ENCODE measurements at places on chromosomes 16 and 17.

DNA sequence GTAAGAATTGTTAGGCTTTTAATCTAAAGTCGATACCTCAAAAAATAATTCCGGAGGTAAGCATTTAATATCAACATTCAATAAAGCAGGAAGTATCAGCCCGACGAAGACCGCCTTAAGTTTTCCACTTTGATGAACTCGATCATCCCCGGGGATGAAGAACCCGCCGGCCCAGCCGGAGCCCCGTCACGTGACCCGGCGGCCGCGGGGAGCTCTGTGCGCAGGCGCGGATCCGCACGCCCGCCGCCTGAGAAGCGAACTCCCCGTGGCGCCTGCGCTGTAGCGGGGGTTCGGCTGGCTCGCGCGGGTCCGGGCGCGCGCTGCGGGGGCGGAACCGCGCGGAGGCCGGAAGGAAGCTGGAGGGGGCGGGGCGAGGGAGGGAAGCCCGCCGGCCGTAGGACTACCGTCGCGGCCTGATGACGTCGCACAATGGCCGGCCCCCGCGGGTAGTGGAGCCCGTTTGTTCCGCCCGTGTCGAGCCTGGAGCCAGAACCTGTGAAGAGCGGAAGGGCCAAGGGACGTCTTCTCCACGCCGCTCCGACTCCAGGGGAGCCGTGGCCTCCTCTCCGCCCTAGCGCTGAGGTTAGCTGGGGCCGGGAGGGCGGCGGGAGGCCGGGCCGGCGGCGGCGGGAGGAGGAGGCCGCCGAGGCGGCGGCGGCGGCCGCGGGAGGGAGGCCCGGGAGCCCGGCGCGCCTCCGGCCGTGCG lies at the start of gene ZC3H18:
TSS of gene ZC3H18 (plus strand) at position 419 of the 706 bp plus-strand sequence. CDS start 6,721 bp downstream, outside the sequence.
- peak; percentile 96 for DNase-seq

DNA sequence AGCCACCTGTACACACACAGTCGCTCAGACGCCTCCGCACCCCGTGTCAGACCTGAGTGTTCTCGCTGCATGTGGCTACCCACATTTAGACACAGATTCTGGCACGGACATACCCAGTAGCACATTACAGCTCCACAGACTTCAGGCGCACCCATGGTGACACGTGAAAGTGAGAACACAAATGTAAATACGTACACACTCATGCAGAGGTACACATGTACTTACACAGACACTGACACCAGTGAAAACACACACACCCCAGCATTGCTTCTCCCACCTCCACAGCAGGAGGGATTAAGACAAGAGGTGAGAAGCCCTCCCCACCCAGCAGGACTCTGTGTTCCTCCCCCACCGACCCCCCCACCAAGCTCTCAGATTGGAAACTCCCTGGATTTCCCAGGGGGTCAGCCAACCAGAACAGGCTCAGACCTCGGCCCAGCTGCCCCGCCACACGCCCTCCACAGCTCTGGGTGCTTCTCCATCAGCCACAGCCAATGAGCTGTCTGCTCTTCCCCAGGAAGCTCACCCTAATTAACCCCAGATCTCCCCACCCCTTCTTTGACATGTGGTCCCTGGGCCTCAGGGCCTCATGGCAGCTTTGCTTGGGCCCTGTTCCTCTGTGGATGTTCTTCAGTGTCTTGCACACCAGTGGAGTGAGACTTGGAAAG lies 5.3 kb upstream of the FOXN1 start:
- DNase-seq: no peak

GRCh38 chr17:8459831-8460230 lies 24.1 kb downstream of the NDEL1 start:
- no peak for DNase-seq

DNA sequence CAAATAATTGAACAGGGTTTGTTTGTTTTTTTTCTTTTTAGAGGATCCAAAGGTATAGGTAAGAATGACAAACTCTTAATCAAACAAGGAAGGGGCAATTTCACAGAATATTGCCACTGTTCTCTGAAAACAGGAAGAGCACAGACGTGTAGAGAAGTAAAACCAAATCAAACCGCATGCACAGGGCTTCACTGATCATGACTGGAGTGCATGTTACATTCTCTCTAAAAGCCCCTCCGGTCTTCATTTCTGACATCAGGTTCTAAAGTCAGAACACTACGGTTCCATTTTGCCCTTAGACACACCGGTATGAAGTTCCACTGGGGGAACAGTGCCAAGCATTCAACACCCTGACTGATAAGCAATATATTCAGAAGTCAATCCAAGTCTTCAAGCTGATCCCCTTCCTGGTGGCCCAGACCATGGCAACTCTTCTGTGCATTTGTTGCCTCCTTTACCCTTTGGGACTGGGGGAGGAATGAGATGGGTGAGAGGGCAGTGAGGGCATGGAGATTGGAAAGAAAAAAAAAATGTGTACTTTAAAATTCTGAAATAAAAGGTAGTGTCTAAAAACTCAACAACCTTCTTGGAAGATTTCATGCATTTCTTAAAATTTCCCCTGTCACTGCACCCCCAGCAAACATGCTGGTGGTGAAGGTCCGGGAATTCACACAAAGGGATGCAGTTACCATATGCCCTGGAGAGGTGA lies 1.4 kb downstream of the MMD start:
- DNase-seq: no peak

DNA sequence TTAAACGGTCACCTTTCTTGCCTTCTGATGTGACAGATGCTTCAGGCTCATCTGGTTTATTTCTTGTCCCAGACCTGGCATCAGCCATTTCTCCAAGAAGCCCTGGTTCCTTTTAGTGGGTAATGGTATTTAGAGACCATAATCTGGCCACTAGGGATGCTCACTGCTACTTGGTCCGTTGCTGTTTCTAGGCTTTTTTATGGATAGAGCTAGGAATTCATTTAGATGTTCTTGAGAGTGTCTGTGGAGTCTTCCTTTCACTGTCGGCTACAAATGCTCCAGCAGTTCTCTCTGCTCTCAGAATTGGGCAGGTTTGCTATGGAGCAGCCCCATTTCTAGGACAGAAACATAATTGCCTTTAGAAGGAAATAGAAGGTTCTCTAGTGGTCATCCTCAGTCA lies 214.5 kb downstream of the KATNIP start:
- no peak for DNase-seq

GRCh38 chr16:73233846-73234424 lies 186.0 kb upstream of the ZFHX3 start:
- no peak for DNase-seq

- no peak for DNase-seq
These were observed 258.4 kb upstream of the SDK2 start for GRCh38 chr17:73902416-73903181.

DNA sequence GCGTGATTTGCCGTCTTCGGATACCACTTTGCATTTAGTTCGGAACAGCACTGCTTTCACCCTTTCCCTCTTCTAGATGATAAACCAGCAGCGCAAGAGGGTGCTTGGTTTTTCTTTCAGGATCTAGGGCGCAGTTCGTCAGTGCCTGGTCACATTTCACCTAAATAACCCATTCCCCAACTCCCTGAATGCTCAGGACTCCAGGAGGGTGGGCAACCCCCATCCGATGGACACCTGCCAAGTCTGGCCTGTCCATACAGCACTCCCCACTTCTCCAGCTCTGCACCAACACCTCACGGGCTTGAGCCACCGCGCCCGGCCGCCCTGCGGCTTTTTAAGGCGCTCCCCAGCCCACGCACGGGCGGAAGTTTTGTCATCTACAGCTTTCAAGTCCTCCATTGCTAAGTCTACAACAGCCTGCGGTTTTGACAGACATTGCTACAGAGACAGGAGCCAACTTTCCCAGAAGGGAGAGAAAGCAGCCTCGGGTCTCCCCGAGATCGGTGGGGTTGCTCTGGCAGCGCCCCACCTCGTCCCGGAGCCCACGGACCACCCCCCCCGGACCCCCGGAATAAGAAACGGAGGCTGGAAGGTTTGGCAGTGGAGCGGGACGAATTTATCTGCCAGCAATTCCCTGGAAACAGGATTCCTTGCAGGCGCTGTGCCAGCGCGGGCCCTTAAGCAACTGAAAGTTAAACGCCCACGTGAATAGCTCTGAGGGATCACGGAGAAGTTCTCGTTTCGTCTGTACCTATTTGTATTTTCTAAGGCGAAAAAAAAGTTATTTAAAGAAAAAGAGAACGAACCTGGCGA lies 38.6 kb upstream of the SLFN13 start:
- DNase-seq: peak; percentile 51

DNA sequence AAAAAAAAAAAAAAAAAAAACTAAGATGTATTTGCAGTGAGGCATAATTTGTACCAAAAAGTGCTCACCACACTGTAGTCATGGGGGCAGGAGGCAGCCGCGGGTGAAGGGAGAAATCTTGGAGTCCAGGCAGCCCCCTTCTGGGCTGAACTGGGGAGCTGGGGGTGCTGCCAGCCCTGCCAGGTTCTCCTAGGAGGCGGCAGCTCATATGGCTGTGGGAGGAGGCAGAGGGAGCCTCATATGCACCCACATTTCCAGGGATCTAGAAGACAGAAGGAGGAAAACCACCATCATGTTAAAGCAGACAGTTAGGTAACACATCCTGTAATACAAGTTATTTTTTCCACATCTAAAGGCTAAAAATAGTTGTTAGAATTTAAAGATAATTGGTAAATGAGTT lies 16.3 kb downstream of the MAPT start:
- DNase-seq: no peak

GRCh38 chr16:55539488-55539887 lies 27.0 kb upstream of the CAPNS2 start:
- no peak for DNase-seq

- DNase-seq: peak; percentile 75
These were observed 53.3 kb upstream of the TOB1 start for GRCh38 chr17:50919321-50920040.

DNA sequence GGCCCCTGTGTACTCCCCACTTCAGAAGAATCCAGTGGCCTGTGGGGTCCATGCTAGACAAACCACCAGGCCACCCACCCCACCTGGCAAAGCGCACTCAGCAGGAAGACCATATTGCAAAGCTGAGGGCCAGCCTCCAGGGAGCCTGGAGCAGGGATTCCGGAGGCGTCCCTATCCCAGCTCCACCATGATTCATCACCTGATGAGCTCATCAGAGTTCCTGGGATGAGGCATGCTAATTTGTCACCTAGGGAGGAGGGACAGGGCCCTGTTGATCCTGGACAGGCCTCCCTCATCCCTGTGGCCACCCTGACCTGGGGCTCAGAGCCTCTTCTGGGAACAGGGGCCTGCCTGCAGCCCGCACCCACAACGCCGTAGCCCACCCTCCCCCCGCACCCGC lies 131.6 kb upstream of the PLCG2 start:
- DNase-seq: peak; percentile 75

GRCh38 chr16:87098976-87099720 lies 218.0 kb downstream of the C16orf95 start:
- DNase-seq: no peak

GRCh38 chr17:70028397-70028796 lies 46.6 kb upstream of the KCNJ16 start:
- DNase-seq: no peak

DNA sequence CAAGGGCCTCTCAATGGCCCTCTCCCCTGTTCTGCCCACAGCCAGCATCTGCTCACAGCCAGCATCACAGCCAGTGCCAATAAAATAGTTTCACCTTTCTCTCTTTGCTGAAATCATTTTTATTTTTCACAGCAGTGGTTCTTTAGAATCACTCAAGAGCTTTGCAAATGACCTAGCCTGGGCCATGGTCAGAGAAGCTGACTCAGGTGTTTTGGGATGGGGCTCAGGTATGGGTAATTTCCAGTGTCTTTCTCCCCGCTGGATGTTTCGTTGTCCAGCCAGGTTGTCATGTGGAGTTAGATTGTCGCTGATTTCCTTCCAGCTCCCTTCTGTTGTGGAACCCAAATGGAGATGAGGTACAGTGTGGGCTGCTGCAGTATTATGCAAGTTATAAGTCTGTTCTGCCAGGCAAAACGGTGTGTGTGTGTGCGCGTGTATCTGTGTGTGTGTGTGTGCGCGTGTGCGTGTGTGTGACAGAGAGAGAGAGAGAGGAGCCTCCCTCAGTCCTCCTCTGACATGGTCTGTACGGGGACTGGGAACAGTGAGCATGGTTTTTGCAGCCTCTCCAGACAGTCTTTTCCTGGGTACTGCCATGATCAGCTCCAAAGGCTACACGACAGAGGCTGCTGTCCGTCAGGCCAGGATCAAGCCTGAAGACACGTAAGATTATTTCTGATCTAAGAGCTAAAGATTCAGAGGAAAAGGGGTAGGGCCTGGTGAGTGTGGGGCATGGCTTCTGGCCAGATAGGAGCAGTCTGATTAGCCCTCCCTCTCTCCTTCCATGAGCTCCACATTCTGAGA lies 1.4 kb upstream of the PMP22 start:
- no peak for DNase-seq

DNA sequence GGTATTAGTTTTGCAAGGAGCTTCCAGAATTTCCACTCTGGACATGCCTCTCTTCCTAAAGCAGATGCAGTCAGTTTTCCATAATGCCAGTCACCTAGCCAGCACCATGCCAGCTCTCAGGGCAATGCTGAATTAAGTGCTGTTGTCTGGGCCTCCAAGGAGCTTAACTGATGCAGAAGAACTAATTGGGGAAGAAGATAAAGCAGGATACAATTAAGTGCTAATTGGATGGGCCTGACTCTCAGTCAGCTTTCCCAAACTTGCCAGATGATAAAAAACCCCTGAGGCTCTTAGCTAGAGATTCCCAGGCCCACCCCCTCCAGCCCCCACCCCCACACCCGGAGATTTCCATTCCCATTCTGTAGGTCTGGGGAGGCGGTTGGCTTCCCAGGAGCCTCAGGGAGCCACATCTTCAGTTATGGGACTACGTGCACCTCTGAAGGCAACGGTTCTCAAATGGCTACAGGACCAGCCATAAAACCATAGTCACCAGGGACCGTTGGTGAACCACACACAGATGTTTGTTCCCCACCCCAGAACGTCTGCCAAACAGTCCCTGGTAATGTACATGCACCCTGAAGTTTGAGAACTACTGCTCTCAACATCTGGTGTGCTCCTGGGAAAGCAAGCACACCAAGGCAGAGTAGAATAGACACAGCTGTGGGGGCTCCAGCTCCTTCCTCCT lies 499.1 kb upstream of the CDH5 start:
- no peak for DNase-seq

DNA sequence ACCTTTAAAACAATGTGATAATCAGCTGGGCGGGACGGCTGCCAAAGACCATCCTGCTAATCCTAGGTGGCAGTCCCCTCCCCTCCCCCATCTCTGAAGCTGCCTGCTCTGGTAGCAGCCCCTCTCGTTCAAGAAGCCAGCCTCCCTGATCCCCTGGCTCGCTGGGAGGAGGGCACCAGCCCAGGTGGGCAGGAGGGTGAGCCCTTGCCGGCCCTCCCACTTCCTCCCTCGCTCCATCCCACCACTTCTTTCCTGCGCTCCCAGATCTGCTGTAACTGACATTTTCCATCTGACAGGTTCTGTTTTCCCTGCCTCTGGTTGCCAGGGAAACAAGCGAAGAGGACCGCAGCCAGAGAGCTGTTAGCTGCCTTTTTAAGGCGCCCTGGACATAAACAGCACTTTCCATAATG lies 155.7 kb upstream of the TNRC6C start:
- DNase-seq: no peak

GRCh38 chr17:34763728-34764665 lies 184.6 kb downstream of the TMEM132E start:
- no peak for DNase-seq

GRCh38 chr16:47511882-47512281 lies 50.8 kb downstream of the PHKB start:
- no peak for DNase-seq

GRCh38 chr17:66636111-66636510 lies 198.8 kb upstream of the CACNG5 start:
- DNase-seq: peak; percentile 89
